ENCODE measurements at places on chromosomes 7 and 10. TPM values are rescaled to one million over a fixed set of nuclear protein-coding genes. Genes with fewer than 3 reads are reported as not detected.

Gene ZNF804B
- not detected for total RNA-seq

Gene ARMS2
- not detected for total RNA-seq

Gene SGCE
- 27.2 TPM for total RNA-seq

Gene MEOX2
- total RNA-seq: 52.5 TPM

Gene ERVW-1
- not detected for total RNA-seq

Gene ZP3
- 6.5 TPM for total RNA-seq

Gene ZMYND11
- total RNA-seq: 41.7 TPM

Gene GIMAP8
- not detected for total RNA-seq

Gene PNPLA8
- 22.9 TPM for total RNA-seq

Gene TMEM140
- 2.9 TPM for total RNA-seq

Gene HTR5A
- not detected for total RNA-seq

Gene RGR
- total RNA-seq: 0.85 TPM

Gene EPO
- total RNA-seq: not detected

Gene NODAL
- not detected for total RNA-seq

Gene STEAP4
- total RNA-seq: not detected

Gene CYP2W1
- total RNA-seq: not detected

Gene ZNF503
- 2.3 TPM for total RNA-seq

Gene MOGAT3
- not detected for total RNA-seq

Gene SPDYE11
- not detected for total RNA-seq

Gene CPXM2
- not detected for total RNA-seq

Gene ZNF277
- total RNA-seq: 21.2 TPM

Gene TUBB8
- not detected for total RNA-seq

Gene NME8
- total RNA-seq: not detected

Gene ASIC3
- 3.7 TPM for total RNA-seq

Gene UNC5B
- 1.2 TPM for total RNA-seq

Gene DDC
- 0.19 TPM for total RNA-seq

Gene NUTM2A
- 0.45 TPM for total RNA-seq

Gene KIF20B
- total RNA-seq: 24.6 TPM

Gene LIPM
- total RNA-seq: not detected

Gene APBB1IP
- not detected for total RNA-seq

Gene PGAM2
- total RNA-seq: 3.0 TPM

Gene GPC2
- total RNA-seq: 0.72 TPM

Gene ZNF800
- total RNA-seq: 16.1 TPM

Data from A375 (cell line).